Endothelial cell (in vitro differentiated cells): ENCODE measurements at places on chromosomes 2 and 18.

DNA sequence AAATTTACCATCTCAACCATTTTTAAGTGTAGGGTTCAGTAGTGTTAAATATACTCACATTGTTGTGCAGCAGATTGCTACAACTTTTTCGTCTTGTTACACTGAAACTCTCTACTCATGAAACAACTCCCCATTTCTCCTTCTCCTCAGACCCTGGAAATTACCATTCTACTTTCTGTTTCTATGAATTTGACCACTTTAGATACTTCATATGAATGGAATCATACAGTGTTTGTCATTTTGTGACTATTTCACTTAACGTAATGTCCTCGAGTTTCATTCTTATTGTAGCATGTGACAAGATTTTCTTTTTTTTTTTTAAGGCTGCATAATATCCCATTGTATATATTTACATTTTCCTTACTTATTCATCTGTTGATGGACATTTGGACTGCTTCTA lies 203.8 kb downstream of the PLCL1 start:
- no peak for DNase-seq

DNA sequence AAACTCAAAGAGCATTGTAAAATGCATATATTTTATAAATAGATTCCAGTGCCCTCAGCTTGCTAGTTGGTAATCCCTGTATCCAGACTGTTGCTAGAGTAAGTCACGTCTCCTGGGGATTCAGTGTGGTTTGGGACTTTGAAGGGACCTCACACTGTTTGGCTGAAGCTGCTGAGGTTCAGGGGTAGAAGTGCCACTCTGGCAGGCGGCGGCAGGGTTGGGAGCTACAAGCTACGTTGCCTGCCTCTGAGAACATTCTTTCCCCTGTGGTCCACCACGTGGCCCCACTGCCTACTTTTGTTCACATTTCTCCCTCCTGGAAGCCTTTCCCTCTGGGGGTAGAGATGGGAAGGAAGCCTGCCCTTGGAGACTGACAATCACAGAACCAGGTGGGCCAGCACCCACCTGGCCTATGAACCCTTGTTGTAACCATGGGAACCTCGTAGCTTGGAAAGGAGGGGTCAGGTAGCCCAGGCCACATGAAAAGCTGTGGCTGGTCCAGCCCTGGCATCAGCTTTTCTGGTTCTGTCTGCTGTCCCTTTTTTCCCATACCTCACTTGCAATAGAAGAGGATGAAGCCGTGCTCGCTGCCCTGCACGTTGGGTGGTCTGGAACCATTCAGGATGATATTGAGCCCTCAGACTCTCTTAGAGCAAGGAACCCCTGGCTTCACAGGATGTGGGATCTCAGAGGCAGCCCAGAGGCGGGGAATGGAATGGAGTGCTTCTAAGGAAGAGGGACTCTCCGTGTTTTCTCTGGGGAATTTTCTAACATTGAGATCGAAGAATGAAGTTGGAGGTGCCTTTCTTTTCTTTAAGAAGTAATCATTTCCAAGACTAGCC lies 2.9 kb downstream of the RNF144A start:
- DNase-seq: no peak

GRCh38 chr18:6724331-6724730 lies 5.2 kb upstream of the ARHGAP28 start:
- no peak for DNase-seq

GRCh38 chr2:59073286-59073685 lies 832.2 kb upstream of the FANCL start:
- DNase-seq: no peak

GRCh38 chr18:21865043-21865442 lies 124.5 kb downstream of the MIB1 start:
- DNase-seq: no peak

DNA sequence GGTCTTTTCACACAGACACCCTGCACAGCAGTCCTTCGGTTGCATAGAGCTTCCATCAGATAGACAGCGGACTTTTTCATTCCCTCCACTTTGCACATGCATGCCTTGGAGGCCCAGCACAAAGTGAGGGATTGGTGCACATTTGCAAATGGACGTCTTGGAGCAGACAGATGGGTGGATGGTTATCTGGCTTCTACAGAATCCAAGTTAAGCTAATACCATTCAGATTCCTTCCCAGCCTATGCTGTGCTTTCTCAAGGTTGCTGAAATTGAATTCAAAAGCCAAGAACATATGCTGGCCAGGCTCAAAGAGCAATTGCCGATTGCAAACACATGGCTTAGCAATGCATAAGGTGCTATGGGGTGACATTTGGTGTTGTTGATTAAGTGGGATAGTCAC lies 186.4 kb downstream of the VAPA start:
- DNase-seq: no peak

DNA sequence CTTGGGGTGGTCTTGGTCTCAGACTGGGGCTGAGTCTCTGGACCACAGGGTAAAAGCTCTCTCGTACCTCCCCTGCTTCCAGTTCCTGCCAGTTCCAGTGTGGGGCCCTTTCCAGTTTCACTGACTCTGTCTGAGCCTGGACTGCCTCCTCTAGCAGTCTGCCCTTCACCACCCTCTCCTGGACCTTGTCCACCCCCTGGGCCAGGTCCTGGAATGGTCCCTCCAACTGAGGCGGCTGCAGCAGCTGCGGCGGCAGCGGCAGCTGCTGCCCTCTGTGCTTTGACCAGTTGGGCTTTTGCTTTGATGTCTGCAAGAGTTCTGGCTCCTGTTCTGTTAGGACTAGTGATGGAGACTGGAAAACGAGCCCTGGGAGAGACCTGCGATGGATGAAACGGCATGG lies 70.7 kb upstream of the DTNB start:
- DNase-seq: no peak

DNA sequence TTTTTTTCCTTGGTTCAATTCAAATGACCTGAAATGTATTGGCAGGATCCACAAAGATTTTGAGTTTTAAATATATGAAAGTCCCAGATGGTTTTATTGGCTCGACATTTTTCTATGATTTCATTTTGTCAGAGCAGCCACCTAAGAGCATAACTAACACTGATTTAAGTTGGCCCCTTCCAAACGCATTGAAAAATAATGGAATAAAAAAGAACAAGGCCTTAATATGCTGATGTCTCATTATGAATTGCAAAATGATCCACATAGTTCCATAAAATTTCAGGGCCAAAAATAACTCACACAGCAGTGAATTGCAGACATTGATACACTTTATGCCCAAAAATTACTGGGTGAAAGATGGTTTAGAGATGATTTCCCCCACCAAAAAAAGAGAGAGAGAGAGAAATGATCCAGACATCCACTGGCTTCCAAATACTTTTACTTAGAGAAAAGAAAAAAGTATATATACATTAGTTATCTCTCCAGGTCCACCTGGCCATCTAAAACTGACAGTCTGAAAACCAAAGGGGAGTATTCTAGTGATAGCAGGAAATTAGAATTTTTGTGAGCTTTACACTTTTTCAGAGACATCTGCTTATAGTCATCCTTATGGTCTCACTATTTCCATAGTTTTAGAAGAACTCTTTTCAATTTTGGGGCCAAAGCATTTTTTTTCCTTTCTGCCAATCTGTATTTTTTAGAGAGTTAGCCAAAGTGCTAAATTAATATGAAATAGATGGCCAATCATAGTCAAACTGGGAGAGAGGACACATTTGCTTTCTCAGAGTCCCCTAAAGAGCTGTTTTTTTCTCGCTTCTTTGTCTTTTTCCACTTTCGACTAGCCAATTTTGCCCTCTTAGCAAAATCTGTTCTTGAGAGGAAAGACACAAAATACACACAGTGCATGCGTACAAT lies 213.5 kb upstream of the RND3 start:
- no peak for DNase-seq

DNA sequence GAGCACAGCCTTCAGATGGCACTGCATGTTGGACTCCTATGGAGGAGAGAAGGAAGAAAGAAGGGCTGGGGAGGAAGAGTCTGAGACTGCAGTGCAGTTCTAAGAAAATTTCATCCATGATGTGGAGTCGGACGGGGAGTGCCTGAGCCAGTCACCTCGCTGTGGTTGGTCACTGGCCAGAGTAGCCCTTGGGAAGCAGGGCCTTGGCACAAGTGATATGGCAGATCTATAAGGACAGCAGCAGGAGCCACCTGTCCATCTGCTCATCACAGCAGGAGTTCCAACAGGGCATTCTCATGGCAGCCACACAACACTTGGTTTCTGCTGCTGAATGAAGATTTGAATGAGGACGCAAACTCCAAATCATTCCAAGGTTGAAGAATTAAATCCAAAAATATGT lies 314.8 kb downstream of the CYP26B1 start:
- DNase-seq: no peak

DNA sequence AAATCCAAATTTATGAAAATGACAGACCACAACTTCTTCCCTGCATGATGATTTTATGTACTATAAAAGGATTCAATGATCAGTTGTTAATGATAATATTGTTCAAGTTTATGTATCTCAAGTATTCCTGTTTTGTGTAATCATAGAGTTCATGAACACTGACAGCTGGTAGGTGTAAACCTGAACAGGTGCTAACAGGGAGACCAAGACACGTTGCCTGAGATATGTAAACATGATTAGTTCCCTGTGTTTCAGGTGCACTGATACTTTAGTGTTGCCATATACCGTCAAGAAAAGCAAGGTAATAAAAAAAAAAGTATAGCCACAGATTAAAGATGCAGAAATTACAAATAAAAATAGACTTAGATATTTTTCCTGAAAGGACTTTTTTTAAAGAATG lies 131.8 kb downstream of the BAZ2B start:
- no peak for DNase-seq

- no peak for DNase-seq
Measured at GRCh38 chr2:54052825-54053718, 62.3 kb upstream of the ACYP2 start.

DNA sequence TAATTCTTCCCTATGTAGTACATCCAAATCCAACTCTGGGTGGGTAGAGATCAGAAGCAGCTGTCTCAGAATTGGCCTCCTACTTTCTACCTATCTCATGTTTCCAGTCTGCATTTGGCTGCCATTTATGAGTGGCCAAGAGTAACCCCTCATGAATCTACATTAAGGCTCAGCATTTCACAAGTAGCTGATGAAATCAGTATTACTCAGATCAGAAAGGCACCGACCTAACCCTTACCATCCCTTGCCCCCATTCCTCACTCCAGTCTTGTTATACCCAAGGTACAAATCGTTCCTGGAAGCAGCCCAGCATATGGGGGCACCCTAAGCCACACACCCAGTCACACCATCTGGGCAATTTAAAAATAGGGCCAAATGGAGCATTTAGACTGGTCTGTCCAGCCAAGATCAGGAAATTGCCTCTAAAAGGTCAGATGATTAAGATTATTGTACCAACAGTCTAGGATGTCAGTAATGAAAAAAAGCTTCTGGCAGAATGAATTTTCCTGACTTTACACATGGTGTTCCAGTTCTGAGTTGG lies 37.1 kb downstream of the CD28 start:
- DNase-seq: no peak

DNA sequence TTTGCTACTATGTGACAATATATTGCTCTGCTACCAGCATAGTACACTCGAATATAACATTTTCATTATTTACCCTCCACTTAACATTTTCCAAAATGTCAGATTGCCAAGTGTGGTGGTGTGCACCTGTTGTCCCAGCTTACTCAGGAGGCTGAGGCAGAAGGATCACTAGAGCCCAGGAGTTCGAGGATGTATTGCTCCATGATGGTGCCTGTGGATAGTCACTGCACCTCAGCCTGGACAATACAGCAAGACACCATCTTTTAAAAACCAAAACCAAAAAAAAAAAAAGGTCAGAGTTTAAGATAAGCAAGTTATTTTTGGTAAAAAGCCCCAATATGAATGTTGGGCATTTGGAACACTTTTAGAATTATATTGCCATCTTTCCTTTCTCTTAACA lies 75.2 kb upstream of the EPB41L5 start:
- DNase-seq: no peak

- no peak for DNase-seq
Measured at GRCh38 chr2:119735565-119735964, 24.2 kb upstream of the PTPN4 start.

DNA sequence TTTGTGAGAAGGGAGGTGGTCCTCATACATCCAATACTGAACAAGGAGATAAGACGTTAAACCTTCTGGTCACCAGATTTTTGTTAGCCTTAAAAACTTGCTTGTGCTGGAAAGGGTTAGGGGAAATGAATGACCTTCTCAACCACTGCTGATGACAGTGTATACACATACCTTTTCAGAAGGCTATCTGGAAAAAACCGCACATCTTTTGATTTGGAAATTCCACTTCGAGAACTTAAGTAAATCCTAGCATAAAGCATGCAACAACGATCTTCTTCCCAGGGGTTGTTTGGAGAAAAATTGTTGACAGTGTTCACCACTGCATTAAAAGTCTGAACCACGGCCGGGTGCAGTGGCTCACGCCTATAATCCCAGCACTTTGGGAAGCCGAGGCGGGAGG lies 7.6 kb downstream of the YWHAQ start:
- DNase-seq: no peak

GRCh38 chr2:127065940-127066318 lies 41.0 kb downstream of the BIN1 start:
- DNase-seq: no peak
